NB4 (cell line): ENCODE measurements at places on chromosomes 4 and X.

- no peak for DNase-seq
Observed at GRCh38 chr4:7540654-7541413, 106.1 kb upstream of the PSAPL1 start.

DNA sequence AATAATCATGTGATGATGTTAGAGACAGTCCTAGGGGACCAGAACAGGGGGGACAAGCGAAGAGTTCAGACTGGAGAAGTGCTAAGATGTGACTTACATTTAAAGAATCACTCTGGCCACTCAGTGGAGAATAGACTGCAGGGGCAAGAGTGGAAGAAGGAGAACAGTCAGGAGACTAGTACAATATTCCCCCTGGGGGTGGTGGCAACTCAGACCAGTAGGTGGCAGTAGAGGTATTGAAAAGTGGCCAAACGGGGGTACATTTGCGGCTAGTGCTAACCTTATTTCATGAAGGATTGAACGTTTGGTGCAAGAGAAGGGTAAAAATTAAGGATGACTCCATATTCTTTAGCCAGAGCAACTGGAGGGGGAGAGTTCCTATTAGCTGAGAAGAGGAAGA is 2.7 kb upstream of the BMX start:
- DNase-seq = peak; percentile 68

DNA sequence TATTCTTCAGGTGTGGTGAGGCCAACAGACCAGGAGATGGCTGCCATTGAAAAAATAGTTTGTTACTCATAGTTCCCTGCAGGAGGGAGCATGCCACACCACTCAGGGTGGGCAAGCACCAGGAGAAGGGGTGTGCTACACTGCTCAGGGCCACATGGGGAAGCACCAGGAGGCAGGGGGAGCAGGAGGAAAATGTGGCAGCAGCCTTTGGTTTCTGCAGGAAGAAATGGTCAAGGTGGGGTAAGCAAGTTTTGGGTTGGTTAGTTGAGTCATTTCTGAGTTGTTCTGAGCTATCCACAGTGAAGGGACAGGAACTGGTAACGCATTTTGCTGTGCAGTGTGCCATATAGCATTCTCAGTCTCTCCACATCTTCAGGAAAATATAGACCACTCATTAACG is 23.8 kb downstream of the FGFBP1 start:
- no peak for DNase-seq

GRCh38 chr4:119765951-119766350 is 137.3 kb upstream of the PDE5A start:
- no peak for DNase-seq

GRCh38 chr4:87864321-87864720 is 31.6 kb downstream of the MEPE start:
- no peak for DNase-seq

DNA sequence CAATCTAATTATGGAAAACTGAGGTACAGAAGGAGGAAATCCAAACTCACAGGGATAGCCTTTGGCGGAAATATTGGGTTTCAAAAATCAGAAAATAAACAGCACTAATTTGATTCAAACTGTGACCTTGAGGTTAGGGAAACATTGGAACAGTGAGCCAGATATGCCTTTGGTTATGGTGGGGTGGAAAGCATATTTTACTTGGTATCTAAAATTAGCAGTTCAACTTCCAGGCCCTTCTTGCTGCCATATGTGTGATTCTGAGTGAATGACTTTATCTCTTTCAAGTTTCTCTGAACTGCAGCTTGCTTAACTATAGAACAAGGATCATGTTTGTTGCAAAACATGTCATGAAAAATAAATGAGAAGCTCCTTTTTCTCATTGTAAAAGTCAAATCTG is 240.9 kb upstream of the VEGFC start:
- no peak for DNase-seq

DNA sequence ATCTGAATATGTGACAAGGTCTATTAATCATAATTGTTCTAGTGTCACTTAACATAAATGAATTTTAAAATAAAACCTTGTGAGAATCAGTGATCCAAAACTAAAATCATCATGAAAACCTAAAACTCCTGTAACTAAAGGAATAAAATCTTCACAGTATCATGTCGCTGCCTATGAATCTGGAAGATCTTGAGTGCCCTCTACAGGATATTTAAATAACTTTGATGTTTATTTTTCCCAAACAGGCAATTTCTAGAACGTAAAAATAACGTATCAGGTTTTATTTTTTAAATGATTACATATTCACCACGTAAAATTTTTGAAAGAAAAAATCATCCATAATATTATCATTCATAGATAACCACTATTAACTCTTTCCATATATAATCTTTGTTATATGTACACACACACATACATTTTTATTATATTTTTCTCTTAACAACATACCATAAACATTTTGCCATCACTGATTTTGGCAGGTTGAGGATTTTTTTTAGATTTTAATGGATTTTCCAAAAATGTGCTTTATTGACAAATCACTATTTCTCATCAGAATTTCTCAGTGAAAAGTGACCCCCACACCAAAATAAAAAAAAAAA is 79.6 kb downstream of the COMMD8 start:
- DNase-seq = peak; percentile 60

DNA sequence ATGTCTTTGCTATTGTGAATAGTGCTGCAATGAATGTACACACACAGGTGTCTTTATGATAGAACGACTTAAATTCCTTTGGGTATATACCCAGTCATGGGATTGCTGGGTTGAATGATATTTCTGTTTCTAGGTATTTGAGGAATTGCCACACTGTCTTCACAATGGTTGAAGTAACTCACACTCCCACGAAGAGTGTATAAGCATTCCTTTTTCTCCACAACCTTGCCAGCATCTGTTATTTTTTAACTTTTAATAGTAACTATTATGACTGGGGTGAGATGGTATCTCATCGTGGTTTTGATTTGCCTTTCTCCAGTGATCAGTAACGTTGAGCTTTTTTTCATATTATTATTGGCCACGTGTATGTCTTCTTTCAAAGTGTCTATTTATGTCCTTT is 17.6 kb upstream of the DCUN1D4 start:
- no peak for DNase-seq

DNA sequence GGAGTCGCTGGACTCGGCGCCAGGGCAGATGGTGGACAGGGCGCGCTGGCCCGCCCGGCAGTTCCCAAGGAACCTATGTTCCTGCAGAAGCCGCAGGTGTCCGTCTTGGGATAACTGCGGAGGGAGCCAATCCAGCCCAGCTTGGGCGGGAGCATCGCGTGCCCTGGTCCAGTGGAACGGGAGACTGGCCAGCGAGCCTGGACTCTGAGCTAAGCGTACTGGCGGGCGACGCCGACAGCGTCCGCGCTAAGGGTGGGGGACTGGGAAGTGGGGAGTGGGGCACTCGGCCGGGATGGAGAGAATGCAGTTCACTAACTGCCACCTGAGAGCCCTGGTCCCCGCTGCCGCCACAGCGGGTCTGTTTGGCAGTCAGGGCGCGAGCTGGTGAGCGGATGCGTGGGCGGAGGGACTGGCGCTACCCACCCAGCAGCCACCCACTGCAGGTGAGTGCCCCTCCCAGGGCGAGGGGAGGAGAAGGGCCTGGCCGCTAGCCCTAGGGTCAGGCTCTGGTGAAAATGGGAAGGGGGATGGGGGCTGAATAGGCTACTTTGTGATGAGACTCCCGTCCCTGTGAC is 1.3 kb upstream of the MAMLD1 start:
- DNase-seq = no peak

- DNase-seq = no peak
Observed at GRCh38 chr4:64551125-64551524, 141.9 kb upstream of the TECRL start.

DNA sequence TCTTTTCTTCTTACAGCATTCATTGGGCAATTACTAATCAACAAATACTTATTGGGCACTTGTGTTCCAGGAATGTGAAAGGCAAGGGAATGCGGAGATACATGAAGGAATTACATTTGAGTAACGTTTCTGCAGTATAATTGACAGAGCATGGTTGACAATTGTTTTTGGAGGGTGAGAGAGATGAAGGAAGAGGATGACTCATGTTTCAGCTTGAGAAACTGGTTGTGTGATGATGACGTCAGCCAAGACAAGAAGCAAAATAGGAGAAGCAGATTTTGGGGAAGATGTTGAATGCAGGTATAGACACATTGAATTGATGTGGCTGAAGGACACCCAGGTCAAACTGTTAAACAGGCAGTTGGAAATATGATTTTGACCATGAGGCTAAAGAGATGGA is 8.0 kb upstream of the CPEB2 start:
- peak; percentile 77 for DNase-seq

- DNase-seq = peak; percentile 16
Observed at GRCh38 chr4:75490155-75490554, 24.0 kb downstream of the RCHY1 start.

DNA sequence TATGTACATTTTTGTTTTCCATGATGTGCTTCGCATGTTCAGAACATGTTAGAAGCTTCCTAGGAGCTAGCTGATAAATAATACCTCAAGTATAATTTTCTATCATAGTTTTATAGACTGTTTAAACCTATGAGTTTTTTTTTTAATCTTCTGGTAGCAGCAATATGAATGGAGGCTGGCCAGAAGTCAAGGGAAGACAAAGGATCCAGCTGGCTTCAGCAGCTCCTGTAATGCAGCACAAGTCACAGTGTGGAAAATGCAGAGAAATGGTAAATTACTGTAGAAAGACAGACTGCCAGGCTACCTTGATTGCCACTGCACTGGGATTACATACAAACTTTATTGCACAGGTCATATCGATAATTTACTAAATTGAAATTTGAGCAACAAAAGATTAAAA is 537.9 kb downstream of the IQCM start:
- no peak for DNase-seq

GRCh38 chr4:166282081-166282770 is 409.2 kb downstream of the TLL1 start:
- DNase-seq = no peak

GRCh38 chrX:11528623-11529022 is 137.1 kb downstream of the ARHGAP6 start:
- no peak for DNase-seq

DNA sequence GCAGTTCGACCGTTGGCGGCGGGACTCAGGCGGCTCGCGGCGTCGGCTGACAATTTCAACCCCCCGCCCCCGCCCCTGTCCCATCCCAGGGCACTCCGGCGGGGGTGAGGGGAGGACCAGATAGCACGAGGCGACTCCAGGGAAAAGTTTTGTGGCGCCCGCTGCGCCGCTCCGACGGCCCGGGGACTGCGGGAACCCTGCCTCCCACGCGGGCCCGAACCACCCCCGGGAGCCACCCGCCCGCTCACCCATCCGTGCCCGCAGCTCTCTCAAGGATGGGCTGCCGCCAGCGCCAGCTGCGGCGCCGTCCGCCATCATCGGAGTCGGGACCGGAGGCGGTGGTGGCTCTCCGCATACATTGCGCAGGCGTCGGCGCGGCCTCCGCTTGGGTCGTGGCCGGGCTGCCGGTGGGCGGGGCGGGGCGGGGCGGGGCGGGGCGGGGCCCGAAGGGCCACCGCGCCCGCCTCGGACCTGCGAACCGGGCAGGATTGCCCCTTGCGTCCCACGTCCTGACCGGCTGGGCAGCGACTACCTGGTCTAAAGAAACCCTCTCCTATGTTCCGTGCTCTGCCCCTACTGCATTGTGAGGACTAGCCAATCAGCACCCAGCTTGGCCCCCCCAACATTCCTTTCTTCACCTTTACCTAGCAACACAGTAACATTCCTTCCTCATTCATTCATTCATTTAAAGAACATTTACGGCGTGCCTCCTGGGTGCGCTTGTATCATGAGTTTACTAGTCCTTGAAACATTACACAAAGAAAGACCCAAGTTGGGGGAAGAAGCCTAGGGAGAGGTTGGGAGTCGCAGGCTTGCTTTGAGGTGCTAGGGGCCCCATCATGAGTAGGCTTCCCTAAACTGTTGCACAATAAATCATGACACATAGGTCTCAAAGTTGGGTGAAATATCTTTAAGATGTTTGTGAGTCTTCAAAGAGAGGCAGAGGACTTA is at the start of gene MAP7D3:
MAP7D3 (minus strand) TSS at position 360 of the 951 bp plus-strand sequence; CDS start at position 318, 42 bp downstream.
- peak; percentile 70 for DNase-seq

- DNase-seq = no peak
Observed at GRCh38 chrX:71542825-71543224, 9.9 kb downstream of the OGT start.

- DNase-seq = peak; percentile 1
Observed at GRCh38 chrX:35076061-35076460, 133.5 kb downstream of the FAM47B start.

- DNase-seq = peak; percentile 65
Observed at GRCh38 chr4:6566391-6567190, 8.4 kb upstream of the MAN2B2 start.

- peak; percentile 73 for DNase-seq
Observed at GRCh38 chr4:6893449-6894085, 16.1 kb upstream of the TBC1D14 start.

GRCh38 chr4:82519072-82519471 is 42.7 kb downstream of the TMEM150C start:
- no peak for DNase-seq

- no peak for DNase-seq
Observed at GRCh38 chrX:105999294-105999693, 39.2 kb downstream of the SERPINA7 start.

DNA sequence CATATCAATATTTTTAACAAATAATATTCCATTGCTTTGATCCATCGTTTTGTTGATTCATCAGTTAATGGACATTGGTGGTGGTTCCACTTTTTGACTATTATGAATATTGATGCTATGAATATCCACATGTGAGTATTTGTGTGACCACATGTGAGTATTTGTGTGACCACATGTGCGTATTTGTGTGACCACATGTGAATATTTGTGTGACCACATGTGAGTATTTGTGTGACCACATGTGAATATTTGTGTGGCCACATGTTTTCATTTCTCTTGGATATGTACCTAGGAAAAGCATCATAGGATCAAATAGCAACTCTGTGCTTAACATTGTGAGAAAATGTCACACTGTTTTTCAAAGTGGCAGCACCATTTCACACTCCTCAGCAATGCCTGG is 433.6 kb upstream of the FRG1 start:
- DNase-seq = no peak

DNA sequence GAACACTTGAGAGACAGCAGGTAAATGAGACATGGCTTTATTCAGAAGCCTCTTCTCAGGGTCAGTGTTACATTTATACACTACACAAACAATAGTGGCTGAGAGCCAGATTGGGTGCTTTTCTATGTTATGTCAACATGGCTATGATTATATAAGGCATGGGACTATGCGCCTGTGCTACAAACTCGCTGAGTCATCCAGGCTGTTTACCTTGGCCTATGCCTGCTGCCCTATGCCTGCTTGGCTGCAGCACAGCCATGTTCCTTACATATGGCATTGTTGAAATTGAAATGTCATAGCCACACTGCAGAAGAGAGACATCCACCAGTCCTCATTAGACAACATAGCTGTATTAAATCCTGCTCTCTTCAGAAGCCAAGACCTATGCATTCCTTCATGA is 236.3 kb upstream of the NWD2 start:
- DNase-seq = no peak

DNA sequence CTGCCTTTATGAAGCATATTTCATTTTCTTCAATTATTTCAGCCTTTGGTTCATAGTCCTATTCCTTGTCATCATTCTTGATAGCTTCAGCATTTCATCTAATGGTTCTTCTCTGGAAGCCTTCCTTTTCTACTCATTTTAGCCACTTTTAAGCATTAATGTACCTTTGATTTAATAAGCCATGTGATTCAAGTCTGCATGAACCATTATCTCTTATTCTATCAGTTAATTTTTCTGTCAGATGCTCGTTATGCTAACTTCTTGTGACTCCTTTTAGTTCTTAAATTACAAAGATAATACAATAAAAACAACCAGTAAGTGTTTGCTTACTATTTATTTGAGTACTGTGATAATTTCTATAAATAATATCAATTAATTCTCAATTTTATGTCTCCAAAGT is 210.1 kb upstream of the MAB21L2 start:
- no peak for DNase-seq
